ENCODE measurements at places on chromosomes 2 and 18. TPM values are rescaled to one million over a fixed set of nuclear protein-coding genes. Genes with fewer than 3 reads are reported as not detected.

DNA sequence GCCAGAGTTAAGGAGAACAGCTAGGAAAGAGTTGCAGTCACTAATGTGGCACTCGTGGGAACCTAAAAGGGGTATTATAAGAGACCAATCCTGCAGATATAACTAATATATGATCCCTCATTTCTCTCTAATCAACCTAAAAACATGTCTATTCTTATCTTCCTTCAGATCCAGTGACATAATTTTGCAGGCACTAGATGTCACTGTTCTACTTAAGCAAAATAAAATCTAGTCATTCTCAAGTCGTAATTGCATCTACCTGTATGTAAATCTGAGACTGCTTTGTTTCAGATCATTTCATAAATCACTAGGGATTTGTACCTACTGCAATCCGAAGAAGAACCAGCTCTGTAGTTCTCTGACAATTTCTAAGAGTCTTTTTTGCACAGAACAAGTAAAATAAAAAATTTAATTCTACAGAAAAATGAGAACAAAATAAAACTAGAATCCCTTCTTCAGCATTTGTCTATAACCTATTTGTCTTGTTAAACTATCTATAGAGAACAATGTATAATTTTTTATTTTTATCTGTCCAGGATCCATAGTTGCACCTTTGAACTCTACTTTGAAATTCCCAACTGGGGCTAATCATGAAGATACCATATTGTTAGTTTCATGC, 56.5 kb upstream of the ERBB4 start:
- no peak overlapping the region for H3K4me3 ChIP-seq
- H3K4me1 ChIP-seq: no peaks in the 10 kb centered on the region
- no peaks in the 10 kb centered on the region for H3K27me3 ChIP-seq
- DNase-seq: peak; percentile 3
- no peak overlapping the region for H3K27ac ChIP-seq

DNA sequence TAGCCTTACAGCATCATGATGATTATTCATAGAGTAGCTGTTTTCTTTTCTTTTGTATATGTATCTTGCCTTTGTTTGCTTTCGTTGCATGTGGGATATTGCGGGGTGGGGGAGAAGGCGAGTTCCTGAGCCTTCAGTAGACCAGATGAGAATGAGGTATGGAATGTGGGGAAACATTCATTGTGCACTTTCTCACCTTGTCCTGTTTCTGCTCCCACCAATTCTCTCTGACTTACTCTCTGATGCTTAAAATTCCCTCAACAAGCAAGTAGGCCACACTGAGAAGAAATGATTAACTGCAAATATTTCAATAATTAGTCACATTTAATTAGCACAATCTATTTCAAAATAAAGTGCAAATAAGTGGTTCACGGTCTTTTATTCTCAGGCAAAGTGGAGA, 31.0 kb downstream of the GKN2 start:
- H3K4me1 ChIP-seq: peaks cover 29% of the 10 kb centered on the region
- no peak for DNase-seq
- no peak overlapping the region for H3K4me3 ChIP-seq

- H3K27me3 ChIP-seq: no peaks in the 10 kb centered on the region
- no peak overlapping the region for H3K27ac ChIP-seq
- no peak overlapping the region for H3K4me3 ChIP-seq
Observed at GRCh38 chr18:43139288-43139946, 23.9 kb upstream of the RIT2 start.

- H3K4me3 ChIP-seq: no peak overlapping the region
- no peak for DNase-seq
- H3K4me1 ChIP-seq: no peaks in the 10 kb centered on the region
- no peaks in the 10 kb centered on the region for H3K27me3 ChIP-seq
Observed at GRCh38 chr2:227862741-227863588, 8.5 kb upstream of the DAW1 start.

DNA sequence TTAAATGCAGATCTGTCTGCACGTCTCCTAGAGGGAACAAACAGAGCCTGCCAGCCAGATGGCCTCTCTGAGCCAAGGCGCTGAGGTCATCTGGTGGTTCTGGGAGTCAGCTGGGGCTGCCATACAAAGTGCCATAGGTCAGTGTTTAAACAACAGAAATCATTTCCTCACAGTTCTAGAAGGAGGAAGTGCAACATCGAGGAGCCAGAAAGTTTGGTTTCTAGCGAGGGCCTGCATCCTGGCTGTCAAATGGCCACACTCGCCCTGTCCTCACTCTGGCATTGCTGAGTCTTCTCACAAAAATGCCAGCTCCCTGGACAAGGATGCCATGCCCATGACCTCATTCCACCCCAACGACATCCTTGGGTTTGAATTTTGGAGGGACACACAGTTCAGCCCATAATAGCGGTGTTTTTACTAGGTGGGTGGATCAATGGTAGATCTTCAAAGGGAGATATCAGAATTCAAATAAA, 59.6 kb downstream of the MYT1L start:
- DNase-seq: peak; percentile 65
- H3K36me3 ChIP-seq: no peaks in the 10 kb centered on the region
- no peak overlapping the region for H3K27ac ChIP-seq
- no peaks in the 10 kb centered on the region for H3K4me1 ChIP-seq
- H3K27me3 ChIP-seq: no peaks in the 10 kb centered on the region
- H3K4me3 ChIP-seq: no peak overlapping the region

- H3K36me3 ChIP-seq: peaks cover 7% of the 10 kb centered on the region
- H3K27ac ChIP-seq: peak overlapping the region; percentile 24
- H3K4me1 ChIP-seq: peaks cover 17% of the 10 kb centered on the region
- DNase-seq: no peak
- peaks cover 3% of the 10 kb centered on the region for H3K27me3 ChIP-seq
Observed at GRCh38 chr2:231039821-231040364, 2.6 kb downstream of the C2orf72 start.

DNA sequence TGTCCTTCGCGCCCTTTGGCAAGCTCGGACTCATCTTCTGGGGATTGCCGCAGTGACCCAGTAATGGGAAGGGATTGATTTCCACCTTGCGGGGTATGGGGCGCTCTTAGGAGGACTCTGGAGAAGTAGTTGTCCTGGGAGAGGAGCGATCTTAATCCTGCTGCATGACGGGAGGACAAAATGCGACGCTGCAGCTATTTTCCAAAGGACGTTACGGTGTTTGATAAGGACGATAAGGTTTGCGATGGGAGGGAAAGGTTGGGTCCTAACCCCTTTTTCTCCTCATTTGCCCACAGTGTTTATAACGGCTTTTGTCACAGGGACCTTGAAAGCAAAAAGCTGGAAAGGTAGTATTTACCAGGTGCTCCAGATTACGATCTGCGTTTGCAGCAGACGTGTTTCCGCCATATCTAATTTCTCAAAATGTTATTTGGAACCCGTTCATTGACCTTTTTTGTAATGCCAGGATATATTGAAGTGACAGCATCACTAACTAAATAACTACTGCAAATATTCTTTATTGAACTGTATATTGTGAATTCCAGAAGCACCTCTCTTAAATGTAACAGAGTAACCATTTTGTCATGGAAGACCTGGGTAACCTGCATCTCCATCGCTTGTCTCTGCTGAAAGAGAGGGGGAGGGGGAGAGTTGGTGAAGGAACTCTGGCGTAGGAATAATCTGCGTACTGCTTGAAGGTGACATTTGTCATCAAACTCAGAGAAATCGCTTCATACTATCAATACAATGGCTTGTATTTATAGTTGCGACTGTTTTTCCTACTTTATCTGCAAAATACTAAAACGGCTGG, 590 bp downstream of the MDH1 start:
- peak; percentile 40 for DNase-seq
- H3K27me3 ChIP-seq: no peaks in the 10 kb centered on the region
- H3K36me3 ChIP-seq: peaks cover 2% of the 10 kb centered on the region
- H3K4me1 ChIP-seq: peaks cover 32% of the 10 kb centered on the region
- peak overlapping the region; percentile 90 for H3K27ac ChIP-seq
- peak overlapping the region; percentile 93 for H3K4me3 ChIP-seq

DNA sequence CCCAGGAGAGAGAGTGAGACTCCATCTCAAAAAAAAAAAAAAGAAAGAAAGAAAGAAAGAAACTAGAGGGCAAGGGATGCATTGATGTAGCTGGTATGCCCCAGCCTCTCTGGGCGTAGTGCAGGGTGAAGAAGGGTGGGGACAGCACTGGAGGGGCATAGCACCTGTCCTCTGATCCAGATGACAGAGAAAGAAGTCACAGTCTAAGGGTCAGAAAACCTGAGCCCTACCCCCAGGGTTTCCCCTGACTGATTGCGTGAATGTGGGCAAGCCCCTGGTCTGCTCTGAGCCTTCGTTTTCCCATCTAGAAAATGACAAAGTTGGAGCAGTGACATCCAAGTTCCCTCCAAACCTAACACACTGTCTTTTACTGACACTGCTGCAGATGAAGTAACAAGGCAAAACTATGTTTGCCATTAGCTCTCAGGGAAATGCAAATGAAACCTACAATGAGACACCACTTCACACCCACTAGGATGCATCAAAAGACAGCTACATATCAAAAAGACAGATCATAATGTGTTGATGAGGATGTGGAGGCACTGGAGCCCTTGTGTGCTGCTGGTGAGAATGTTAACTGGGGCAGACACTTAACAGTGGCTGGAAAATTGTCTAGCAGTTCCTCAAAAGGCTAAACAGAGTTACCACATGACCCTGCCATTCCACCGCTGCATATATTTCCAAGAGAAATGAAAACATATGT, 19.5 kb upstream of the YWHAQ start:
- H3K36me3 ChIP-seq: no peaks in the 10 kb centered on the region
- no peak overlapping the region for H3K27ac ChIP-seq
- H3K27me3 ChIP-seq: no peaks in the 10 kb centered on the region

CABLES1 gene
- total RNA-seq: 24.0 TPM

KRTCAP3 gene
- 42.0 TPM for total RNA-seq

Data from stomach (tissue), 19 donors.